Mucosa of gallbladder (tissue), 1 donor: ENCODE measurements at places on chromosomes 11 and 22. TPM values are rescaled to one million over a fixed set of nuclear protein-coding genes. Genes with fewer than 3 reads are reported as not detected.
A peak's percentile ranks its signal among the peaks of the same experiment; 100 is the strongest.

LRRN4CL gene
- total RNA-seq, result 4.3 TPM

NLRP10 gene
- not detected for total RNA-seq

NRXN2 gene
- 8.1 TPM for total RNA-seq

- no peak for DNase-seq
Observed at GRCh38 chr11:133901999-133902398, 54.8 kb downstream of the IGSF9B start.

DNA sequence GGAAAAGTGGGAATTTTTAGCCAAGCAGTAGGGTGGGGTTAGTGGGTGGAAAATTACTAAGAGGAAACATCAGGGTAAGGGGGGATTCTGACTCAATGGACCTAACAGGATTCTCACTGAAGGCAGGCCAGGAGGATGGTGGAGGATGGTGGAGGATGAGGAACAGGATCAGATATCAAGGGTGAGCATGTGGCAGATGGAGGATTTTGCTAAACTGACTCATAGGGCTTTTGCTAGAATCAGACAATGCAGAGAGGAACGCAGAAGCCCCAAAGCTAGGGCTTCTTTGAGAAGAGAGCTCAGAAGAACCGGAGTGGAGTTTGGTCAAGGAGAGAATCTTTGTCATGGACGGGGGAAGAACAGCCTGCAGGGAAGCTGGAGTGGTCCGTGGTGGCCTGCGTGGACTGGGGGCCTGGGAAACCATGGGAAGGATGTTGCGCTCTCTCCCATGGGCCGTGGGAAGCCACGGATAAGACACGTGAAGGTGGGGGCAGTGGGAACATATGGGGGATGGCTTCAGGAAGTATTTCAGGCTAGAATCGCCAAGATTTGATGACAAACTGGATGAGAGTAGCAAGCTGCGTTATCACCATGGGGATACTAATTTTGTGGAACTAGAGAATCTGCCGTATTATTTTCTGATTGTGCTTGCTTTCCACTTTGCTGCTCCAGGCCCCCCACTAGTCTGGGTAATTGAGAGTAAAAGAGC lies 165.2 kb downstream of the LDLRAD3 start:
- DNase-seq, result no peak

- peak; percentile 51 for DNase-seq
Observed at GRCh38 chr11:65646958-65647701, 9.2 kb downstream of the SIPA1 start.

DNA sequence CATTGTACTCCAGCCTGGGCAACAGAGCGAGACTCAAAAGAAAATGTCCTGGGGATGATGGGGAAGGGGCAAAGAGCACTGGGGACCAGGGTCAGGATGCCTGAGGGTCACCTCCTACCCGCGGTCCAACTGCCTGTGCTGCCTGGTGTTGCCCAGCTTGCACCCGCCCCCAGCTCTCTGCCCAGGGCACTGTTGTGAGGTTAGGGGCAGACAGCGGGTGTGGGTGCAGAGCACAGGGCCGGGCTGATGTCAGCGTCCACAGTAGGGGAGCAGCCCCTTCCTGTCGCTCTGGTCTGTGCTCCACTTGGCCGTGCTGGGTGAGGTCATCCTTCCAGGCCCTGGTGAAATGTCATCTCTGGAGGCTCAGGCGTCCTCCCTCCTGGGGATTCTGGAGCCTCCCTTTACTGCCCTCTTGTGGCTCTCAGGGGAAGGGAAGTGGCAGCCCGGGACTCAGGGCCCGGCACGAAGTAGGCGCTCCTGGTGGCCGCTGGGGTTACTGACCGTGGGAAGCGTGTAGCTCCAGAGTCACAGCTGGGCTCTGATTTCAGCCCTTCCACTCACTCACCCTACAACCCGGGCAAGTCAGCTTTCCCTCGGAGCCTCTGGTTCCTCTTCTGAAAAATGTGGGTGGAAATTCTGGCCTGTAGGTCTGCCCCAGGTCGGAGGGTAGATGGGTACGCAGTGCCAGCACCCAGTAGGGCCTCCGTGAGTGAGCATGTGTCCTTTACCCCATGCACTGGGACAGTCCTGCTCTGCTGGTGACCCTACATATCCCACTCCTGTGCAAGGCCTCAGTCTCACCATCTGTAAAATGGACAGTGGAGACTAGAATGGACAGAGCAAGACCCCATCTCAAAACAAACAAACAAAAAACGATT lies 17.3 kb upstream of the PRR5 start:
- DNase-seq, result peak; percentile 86

DNA sequence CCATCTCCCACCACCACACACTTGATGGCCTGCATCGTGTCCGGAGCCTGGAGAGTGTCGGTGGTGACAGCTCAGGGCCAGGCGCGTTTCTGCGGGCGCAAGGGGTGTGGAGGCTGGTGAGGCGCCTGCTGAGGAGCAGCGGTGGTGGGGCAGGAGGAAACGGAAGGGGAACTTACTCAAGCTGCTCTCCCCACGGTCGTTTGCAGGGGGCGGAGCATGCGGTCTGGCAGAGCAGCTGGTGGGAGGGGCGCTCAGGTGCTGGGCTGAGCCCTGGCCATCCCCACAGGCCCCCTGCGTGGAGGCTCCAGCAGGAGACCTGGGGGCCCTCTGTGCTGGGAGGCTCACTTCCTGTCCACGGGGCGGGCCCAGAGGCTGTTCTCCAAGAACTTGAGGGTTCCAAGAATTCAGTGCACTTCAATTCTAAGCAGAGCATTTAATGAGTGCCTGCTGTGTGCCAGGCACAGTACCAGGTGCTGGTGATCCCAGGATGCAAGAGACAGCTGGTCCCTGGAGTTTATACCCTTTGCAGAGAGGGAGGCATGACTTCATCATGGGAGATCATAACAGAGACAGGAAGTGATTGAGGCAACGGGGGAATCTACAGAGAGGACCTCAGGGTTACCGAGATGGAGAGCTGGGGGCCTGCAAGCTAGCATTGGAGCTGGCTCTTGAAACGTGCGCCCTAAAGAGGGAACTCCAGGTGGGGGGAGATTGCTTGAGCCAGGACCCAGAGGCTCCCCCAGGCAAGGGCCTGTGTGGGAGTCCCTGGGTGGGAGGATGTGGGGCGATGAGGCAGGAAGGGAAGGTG lies at the start of gene RAC2:
Gene RAC2, minus strand, starts transcription at position 156 of the 808 bp plus-strand sequence. Its CDS starts 121 bp downstream, at position 35.
- DNase-seq, result peak; percentile 72

DNA sequence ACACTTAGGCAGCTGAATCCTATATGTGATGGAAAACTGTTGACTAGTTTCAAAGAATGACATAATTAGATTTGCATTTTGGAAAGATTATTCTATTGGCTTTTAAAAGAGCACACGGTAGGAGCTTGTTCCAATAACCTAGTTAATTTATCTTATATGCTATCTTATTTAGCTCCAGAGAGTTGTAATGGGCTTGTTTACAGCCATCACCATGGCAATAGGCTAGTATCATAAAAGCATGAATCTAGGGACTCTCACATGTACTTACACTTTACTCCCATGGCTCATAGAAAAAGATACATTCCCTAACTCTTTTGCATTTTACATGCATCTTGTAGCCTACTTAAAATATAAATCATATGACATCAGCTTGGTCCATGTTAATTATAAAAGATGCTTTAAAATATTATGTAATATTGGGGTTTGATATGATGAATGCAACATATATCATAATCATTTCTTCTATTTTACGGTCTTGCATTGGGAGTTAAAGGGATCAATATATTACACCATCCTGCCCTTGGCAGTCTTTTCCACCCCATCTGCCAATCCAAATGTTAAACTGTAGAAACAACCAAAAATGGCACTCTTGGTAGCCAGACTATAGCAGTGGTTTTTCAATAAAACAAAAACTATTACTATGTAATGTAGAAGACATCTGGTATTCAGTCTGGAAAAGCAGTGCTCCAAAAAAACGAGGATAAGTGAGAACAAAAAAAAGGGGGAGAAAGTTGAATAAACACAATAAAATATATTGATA lies 2254.0 kb downstream of the LRRC4C start:
- DNase-seq, result no peak
